ENCODE measurements at places on chromosomes 12 and 14. TPM values are rescaled to one million over a fixed set of nuclear protein-coding genes. Genes with fewer than 3 reads are reported as not detected.

DNA sequence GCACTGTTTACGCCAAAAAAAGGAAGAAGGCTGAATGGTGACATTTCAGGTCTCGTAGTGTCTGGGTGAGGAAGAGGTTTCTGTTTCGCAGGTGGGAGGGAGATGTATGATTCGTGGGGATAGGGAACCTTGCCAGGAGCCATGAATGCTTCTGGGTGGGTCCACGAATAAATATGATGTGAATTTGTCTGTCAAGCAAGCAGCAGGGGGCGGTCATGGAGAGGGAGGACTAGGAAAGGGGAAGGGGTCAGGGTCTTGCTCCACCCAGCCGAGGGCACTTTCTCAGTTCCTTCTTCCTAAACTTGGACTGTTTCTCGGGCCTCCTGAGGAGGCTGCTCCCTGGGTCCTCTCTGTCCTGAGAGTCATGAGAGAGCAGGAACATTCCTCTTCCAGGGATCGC is 72.5 kb downstream of the LGMN start:
- DNase-seq = no peak

DNA sequence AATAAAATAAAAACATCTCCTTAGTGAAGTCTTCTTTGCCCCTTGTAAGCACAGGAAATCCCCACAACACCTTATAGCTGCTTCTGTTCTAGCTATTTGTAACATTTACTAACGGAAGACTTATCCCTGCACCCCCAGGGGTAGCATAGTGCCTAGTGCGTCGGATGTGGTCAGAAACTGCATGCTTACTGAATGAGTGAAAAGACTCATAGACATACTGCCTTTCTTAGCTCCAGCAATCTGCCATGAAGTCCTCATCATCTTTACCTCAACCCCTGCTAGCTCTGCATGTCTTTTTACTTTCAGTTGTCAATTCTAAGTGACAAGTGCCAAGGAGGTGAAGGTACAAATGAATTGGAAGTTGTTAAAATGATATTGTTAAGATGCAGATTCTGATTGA is 12.9 kb downstream of the RIOX1 start:
- DNase-seq = no peak

DNA sequence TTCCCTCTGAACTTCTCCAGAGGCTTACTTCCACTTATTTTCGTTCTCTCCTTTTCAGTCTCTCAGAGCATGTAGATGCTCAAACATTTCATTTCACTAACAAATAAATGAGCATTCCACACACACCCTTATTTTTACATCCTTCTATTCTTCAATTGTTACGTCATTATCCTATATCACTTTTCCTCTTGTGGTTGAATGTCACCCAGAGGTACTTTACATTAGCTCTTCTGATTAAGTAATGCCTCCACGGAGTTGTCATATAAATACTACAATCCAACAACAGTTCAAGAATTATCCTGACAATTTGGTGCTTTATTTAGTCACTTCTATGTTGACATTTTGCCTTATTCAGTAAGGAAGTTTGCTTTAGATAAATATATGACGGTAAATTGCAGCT is 18.4 kb downstream of the FAR2 start:
- no peak for DNase-seq

- no peak for DNase-seq
Observed at GRCh38 chr14:30340495-30340894, 218.5 kb upstream of the G2E3 start.

DNA sequence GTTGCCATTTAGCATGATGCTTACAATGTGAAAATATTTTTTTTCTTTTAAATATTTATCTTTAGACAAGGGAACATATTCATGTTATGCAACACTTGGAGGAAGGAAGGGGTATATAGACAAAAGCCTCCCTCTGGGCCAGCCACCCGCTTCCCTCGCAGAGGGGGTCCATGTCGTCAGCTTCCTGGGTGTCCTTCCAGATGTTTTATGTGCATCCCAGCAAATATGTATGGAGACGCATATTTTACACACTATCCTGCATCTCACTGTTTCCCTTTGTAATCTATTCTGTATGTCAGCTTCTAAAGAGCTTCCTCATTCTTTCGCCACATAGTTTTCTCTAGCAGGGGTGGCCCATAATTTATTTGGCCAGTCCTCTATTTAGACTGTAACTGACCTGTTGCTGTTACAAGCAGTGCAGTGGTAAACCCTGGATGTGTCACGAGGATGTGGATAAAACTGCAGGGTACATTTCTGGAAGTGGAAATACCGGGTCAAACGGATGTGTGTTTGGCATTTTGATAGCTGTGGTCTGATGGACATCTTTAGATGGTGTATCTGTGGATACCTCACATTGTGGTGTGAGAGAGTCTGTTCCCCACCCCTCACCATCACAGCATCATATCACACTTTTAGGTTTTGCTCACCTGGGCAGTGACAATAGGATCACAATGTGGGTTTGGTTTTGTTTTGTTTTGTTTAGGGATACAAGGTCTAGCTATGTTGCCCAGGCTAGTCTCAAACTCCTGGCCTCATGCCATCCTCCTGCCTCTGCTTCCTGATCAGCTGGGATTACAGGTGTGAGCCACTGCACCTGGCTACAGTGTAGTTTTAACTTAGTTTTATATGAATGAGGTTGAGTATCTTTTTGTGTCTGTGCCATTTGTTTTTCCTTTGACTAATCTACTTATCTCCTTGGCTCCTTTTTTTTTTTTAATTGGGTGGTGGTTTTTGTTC is 31.6 kb downstream of the FAM222A start:
- DNase-seq = no peak

TOX4 gene
- 59.1 TPM for polyA plus RNA-seq

PIWIL1 gene
- polyA plus RNA-seq = 0.59 TPM

TMPRSS12 gene
- polyA plus RNA-seq = 0.12 TPM
